WTC11 (cell line): ENCODE measurements at places on chromosomes 1 and 21.

DNA sequence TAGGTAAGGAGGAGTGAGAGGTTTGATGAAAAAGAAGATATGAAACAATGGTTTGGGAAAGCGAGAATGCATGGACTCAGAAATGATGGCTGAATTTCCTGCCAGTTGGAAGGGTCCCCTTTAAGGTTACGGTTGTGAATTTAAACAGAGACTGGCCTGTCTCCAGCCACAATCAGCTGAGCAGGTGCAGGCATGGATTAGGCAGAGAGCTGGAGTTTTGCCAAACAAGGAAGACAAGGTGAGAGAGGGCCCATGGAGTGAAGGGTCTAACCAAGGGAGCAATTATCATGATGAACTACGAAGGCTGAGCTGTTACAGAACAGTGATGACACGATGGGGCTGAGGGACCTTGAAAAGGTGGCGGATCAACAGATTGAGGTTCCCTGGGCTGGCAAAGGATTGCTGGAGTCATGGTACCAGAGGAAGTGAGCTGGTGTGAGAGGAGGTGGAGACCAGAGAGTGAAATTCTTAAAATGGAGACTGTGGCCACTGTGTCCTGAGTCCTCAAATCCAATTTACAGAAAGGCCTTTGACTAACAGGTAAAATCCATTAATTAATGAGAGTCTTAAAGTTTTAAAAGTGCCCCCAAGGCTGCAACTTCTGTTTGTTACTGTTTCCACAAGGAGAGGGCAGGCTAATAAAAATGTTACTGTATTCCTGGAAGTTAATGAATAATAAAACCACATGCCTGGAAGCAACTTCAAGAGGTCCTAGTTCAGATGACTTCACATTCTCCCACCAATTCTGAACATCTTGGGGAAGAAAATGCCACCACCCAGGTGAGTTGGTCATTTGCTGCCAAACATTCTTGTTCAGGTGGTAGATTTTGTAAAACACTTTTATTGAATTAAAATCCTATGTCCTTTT is 41.5 kb downstream of the LHX9 start:
- DNase-seq = no peak
- no peaks in the 10 kb centered on the region for H3K36me3 ChIP-seq
- H3K27me3 ChIP-seq = no peaks in the 10 kb centered on the region

DNA sequence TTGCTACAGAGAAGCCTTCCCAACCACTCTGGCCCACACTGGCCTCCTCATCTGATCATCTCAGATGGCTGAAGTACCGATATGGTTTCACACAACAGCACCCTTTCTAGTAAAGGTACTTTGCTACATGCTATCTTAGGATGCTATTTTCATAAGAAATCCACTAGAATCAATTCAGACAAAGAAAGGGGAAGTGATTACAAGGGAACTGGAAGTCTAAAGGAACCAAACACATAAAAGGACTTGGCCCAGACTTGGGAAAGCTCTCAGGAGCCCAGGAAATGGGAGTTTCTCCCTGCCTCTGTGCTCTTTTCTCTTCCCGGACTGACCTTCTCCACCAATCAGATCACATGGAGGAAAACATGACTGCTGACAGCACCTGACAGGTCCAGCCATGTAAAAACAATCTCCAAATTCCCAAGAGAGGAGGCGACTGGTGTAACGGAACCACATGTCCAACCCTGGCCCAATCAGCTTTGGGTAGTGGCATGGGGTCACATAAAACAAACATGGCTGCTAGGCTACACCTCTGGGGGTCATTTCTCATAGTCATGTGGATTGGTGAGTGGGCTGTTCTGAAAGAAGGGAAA is 12.7 kb upstream of the FOXE3 start:
- H3K4me3 ChIP-seq = no peak overlapping the region
- peaks cover 41% of the 10 kb centered on the region for H3K27me3 ChIP-seq
- DNase-seq = no peak
- no peaks in the 10 kb centered on the region for H3K4me1 ChIP-seq
- no peaks in the 10 kb centered on the region for H3K36me3 ChIP-seq
- H3K27ac ChIP-seq = no peak overlapping the region

GRCh38 chr1:35243691-35244090 is 24.8 kb upstream of the ZMYM4 start:
- no peaks in the 10 kb centered on the region for H3K36me3 ChIP-seq
- H3K4me3 ChIP-seq = no peak overlapping the region
- no peak overlapping the region for H3K27ac ChIP-seq
- no peak for DNase-seq
- no peaks in the 10 kb centered on the region for H3K27me3 ChIP-seq
- H3K4me1 ChIP-seq = no peaks in the 10 kb centered on the region

- H3K4me3 ChIP-seq = no peak overlapping the region
- H3K4me1 ChIP-seq = peaks cover 5% of the 10 kb centered on the region
- DNase-seq = no peak
- no peaks in the 10 kb centered on the region for H3K36me3 ChIP-seq
These were observed 168.1 kb upstream of the BEND5 start for GRCh38 chr1:48944811-48945210.

DNA sequence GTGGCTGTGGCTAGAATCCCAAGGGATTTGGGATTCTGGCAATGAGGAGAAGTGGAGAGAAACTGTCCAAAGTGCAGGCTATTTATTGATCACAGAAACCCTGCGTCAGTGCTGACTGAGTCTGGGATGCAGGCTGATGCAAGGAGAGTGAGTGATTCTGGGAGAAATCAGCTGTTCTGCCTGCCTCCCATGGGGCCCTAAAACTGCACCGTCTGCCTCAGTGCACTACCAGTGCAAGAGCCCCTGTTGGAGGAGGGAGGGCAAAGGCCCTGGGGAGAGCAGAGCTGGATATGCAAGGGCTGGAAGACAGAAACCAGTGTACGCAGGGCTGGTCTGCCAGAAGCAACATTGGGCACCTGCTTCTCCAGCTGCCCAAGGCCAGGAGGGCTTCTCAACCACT is 42.6 kb downstream of the C1orf198 start:
- H3K27me3 ChIP-seq = no peaks in the 10 kb centered on the region; the same call in 1 of the 2 replicates
- H3K27ac ChIP-seq = no peak overlapping the region
- no peak for DNase-seq
- no peak overlapping the region for H3K4me3 ChIP-seq
- no peaks in the 10 kb centered on the region for H3K36me3 ChIP-seq

- peak; percentile 75 for DNase-seq
- no peak overlapping the region for H3K4me3 ChIP-seq
- H3K27ac ChIP-seq = no peak overlapping the region
- no peaks in the 10 kb centered on the region for H3K27me3 ChIP-seq
- peaks cover 55% of the 10 kb centered on the region for H3K4me1 ChIP-seq
- peaks cover 7% of the 10 kb centered on the region for H3K36me3 ChIP-seq
These were observed 220.1 kb downstream of the SDCCAG8 start for GRCh38 chr1:243475966-243476365.
